ENCODE measurements at places on chromosomes 1 and 21.

DNA sequence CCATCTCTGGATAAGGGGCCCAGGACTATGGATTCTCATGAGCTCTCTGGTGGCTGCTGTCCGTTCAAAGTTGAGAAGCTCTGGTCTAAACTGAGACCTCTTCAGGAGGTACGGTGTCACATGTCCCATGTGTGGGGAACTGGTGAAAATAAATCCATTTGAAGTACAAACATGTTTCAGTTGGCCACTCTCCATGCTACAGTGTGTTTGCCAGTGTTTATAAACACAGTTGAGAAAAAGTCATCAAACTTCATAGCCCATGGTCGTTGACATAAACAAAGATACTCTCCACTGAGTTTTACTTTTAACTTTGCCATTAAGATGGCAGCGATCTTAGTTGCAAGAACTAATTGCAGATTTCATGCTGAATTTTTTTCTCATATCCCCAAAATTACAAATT, 72.8 kb downstream of the PSMG1 start:
- no peak for DNase-seq
- peaks cover 2% of the 10 kb centered on the region for H3K27me3 ChIP-seq
- no peaks in the 10 kb centered on the region for H3K36me3 ChIP-seq
- no peaks in the 10 kb centered on the region for H3K4me1 ChIP-seq

- peak within 1 kb of the TSS; percentile 81 for H3K4me3 ChIP-seq
- H3K36me3 ChIP-seq, result peaks cover 2% of the 10 kb centered on the region
- H3K27me3 ChIP-seq, result no peaks in the 10 kb centered on the region
- peak; percentile 31 for DNase-seq
- peak within 1 kb of the TSS; percentile 98 for H3K27ac ChIP-seq
- peaks cover 24% of the 10 kb centered on the region for H3K4me1 ChIP-seq
Measured at GRCh38 chr1:110674337-110675059, at the start of gene KCNA3. Gene KCNA3 (minus strand): TSS chr1:110674940. CDS start chr1:110674809, 131 bp downstream.

DNA sequence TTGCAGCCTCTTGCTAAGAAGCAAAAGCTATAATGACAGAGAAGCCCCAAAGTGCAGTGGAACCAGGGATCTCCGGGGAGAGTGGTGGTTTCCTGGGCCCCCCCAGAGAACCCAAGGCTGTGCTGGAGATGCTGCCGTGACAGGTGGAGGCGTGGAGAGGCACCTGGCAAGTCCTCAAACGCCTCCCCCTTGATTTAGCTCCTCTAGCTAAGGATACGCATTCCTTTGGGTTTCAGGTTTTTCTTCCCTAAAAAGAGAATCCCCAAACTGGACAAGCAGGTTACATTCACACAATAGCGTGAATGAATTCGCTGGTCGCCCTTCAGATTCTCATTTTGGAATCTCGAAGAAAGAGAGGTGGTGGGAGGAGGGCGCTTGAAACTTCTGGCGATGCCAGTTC, 853 bp upstream of the ATP1A1 start:
- peaks cover 27% of the 10 kb centered on the region for H3K4me1 ChIP-seq
- peak overlapping the region; percentile 99 for H3K4me3 ChIP-seq
- H3K36me3 ChIP-seq, result peaks cover 1% of the 10 kb centered on the region
- peak; percentile 26 for DNase-seq
- peaks cover 4% of the 10 kb centered on the region for H3K27me3 ChIP-seq

GRCh38 chr1:217465102-217465501, 165.8 kb downstream of the GPATCH2 start:
- H3K27me3 ChIP-seq, result no peaks in the 10 kb centered on the region
- H3K4me1 ChIP-seq, result no peaks in the 10 kb centered on the region
- peaks cover 19% of the 10 kb centered on the region for H3K36me3 ChIP-seq

DNA sequence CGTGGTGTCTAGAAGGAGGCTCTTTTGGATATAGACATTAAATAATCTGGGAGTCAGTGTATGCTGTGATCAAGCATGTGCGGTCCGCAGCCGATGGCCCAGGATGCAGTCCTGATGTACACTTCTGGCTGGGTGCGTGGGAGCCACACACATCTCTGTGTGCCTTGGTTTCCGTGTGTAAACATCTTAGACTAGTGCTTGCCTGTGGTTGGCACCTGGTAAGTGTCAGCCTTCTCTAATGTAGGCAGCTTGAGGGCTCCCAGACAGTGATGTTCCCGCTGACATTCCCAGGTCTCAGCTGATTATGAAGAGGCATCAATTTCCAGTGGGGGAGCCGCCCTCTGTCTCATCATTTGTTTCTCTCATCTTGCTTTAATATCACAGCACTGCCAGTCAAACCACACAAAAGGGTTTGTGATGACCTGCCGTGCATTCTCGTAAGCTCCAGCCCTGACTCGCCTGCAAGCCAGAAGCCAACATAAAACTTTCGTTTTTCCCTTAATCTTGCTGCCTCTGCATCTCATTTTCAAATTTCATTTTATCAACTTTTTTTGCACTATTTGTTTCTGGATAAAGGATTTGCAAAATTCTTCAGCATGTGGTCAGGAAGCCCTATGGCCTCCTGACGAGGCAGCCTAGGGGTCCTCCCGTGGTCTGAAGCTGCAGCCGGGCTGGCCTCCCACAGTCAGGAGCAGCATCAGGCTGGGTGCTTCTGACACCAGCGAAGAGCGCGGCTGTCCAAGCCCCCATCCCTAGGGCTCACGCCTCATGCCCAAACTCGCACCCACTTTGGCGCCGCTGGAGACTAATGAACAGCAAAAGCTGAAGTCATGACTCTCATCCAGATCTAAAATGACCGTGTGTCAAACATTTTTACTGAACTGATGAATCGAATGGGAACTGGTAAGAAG, 28.1 kb downstream of the PDE9A start:
- H3K27me3 ChIP-seq, result peaks cover 14% of the 10 kb centered on the region
- no peak overlapping the region for H3K4me3 ChIP-seq
- no peak for DNase-seq
- H3K4me1 ChIP-seq, result peaks cover 2% of the 10 kb centered on the region
- H3K27ac ChIP-seq, result no peak overlapping the region
- no peaks in the 10 kb centered on the region for H3K36me3 ChIP-seq

- no peak overlapping the region for H3K27ac ChIP-seq
- H3K36me3 ChIP-seq, result no peaks in the 10 kb centered on the region
- no peak overlapping the region for H3K4me3 ChIP-seq
Measured at GRCh38 chr1:51192213-51192843, 43.7 kb upstream of the RNF11 start.

GRCh38 chr1:248361121-248361715, at the start of gene OR2T4:
Gene OR2T4 (plus strand): TSS chr1:248361665. CDS start chr1:248361665, 0 bp downstream.
- no peak within 1 kb of the TSS for H3K4me3 ChIP-seq
- DNase-seq, result no peak
- no peaks in the 10 kb centered on the region for H3K4me1 ChIP-seq
- peaks cover 8% of the 10 kb centered on the region for H3K27me3 ChIP-seq
- no peak within 1 kb of the TSS for H3K27ac ChIP-seq

DNA sequence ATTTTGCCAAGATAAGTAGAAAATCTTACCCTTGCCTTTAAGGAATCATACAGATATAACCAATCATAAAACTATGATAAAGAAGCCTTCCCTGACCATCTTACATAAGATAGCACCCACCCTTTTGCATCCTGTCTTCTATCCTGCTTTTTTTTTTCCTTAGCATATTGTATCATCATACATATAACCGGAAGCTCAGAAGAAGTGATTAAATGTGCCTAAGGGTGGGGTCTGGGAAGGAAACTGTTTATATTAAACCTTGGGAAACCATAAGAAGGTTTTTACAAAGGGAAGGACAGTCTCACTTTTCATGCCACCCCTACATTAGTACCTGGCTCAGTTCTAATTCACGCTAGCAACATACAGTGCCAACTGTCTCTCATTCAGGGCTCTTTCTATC, 66.8 kb downstream of the LUZP1 start:
- peaks cover 18% of the 10 kb centered on the region for H3K4me1 ChIP-seq
- no peak overlapping the region for H3K27ac ChIP-seq
- peaks cover 3% of the 10 kb centered on the region for H3K36me3 ChIP-seq
- H3K4me3 ChIP-seq, result no peak overlapping the region
- DNase-seq, result no peak

DNA sequence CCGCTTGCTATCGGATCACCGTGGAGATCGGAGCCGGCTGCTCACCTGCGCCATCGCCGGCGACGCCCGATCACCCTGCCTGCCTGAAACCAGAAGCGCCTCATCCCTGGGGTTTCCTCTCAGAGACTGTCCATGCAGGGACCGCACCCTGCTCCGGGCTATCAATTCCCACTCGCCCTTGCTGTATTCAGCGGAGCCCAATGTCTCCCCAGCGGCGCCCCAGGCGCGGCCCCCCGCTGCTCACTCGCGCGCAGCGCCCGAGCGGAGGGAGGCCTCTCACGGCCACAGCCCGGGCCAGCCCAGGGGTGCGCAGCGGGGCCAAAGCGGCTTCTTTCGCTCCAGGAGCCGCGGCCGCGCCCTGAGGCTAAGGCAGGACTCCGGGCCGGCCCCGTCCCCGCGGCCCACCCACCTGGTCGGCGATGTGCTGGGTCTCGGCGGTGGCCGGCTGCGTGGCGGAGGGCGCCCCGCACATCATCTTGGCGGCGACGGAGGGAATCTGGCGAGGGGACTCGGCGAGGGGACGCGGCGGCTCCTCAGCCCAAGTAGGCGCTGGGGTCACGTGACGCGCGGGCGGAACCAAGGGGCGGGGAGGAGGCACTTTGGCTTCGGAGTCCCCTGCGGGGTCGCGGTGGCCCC, at the start of gene CSTB:
TSS of gene CSTB (minus strand) at position 514 of the 636 bp plus-strand sequence. CDS start at position 475, 39 bp downstream.
- peaks cover 21% of the 10 kb centered on the region for H3K4me1 ChIP-seq
- H3K4me3 ChIP-seq, result peak within 1 kb of the TSS; percentile 86
- DNase-seq, result peak; percentile 66
- H3K27ac ChIP-seq, result peak within 1 kb of the TSS; percentile 67
- H3K27me3 ChIP-seq, result no peaks in the 10 kb centered on the region

- no peak overlapping the region for H3K27ac ChIP-seq
- H3K4me1 ChIP-seq, result peaks cover 36% of the 10 kb centered on the region
- no peak for DNase-seq
Measured at GRCh38 chr1:230278871-230279582, 147.1 kb downstream of the PGBD5 start.

DNA sequence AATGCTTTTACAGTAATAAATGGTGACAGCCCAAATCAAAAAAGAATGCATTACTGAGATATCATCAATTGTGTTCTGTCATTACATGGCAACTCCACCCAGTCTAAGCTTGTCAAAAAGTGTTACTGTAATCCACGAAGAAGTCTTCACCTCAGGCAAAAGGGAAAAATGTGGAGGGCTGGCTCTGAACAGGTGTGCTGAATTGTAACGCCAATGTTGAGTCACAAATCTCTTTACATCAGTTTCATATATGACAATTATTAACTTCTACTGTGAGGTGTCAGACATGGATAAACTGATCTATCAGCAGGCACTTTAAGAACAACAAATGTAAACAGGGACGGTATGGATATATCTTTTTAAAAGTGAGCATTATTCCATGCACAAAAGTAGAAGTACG, 98.5 kb upstream of the DMRTA2 start:
- H3K27ac ChIP-seq, result no peak overlapping the region
- no peaks in the 10 kb centered on the region for H3K4me1 ChIP-seq
- DNase-seq, result no peak
- H3K36me3 ChIP-seq, result peaks cover 31% of the 10 kb centered on the region
- H3K4me3 ChIP-seq, result no peak overlapping the region
- no peaks in the 10 kb centered on the region for H3K27me3 ChIP-seq

GRCh38 chr1:198101716-198102453, 54.9 kb upstream of the NEK7 start:
- DNase-seq, result no peak
- H3K4me3 ChIP-seq, result no peak overlapping the region
- H3K27me3 ChIP-seq, result peaks cover 7% of the 10 kb centered on the region
- no peak overlapping the region for H3K27ac ChIP-seq
- H3K36me3 ChIP-seq, result no peaks in the 10 kb centered on the region
